T-cell (primary cell): ENCODE measurements at places on chromosomes 12 and 14.

GRCh38 chr14:96225745-96226151 lies 21.1 kb downstream of the BDKRB2 start:
- no peak for DNase-seq

DNA sequence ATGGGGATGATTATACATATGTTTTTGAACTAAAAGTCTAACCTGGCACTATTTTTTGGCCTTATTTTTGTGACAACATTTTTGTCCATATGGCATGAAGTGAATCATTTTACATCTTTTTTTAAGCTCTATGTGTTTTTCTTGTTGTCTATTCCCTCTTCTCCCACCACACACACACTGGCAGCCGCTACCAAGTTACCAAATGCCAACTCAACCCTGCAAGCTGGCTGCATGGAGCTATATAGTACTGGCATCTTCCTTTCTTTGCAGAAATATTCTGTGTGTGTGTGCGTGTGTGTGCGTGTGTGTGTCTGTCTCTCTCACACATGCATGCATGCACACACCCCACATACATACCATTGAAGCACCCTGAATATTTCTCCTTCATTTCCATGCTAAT lies 278.9 kb upstream of the SOX5 start:
- no peak for DNase-seq

DNA sequence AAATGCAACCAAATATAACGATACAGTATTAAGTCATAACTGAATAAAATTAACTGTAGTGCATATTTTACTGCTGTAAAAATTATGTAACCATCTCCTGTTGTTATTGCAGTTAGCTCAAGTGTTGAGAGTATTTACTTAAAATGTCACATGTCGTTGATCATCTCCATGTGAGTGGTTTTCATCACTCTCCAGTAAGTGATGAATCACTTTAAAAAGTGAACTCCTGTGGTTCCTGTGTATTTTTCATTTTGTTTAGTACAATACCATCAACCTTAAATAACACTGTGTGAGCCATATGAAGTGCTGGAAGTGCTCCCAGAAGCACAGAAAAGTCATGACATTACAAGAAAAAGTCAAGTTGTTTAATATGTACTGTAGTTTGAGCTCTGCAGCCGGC lies 104.7 kb upstream of the SLCO1B1 start:
- DNase-seq: no peak

DNA sequence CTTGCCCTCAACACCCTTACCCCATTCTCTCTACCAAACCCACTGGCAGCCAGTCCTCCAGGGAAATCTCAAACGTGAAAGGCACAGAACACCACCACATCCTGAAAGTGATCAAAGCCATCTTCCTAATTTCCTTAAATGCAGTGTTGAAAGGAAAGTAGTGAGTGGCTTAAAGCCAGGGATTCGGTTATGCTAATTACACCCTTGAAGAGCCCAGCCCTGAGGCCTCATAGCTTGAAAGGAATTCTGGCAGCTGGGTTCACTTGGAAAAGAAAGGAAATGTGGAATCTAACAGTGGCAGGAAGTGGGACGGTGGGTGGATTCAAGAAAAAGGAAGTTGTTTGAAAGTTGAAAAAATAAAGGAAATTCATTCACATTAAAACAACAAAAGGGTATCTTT lies 73.0 kb upstream of the FICD start:
- no peak for DNase-seq

DNA sequence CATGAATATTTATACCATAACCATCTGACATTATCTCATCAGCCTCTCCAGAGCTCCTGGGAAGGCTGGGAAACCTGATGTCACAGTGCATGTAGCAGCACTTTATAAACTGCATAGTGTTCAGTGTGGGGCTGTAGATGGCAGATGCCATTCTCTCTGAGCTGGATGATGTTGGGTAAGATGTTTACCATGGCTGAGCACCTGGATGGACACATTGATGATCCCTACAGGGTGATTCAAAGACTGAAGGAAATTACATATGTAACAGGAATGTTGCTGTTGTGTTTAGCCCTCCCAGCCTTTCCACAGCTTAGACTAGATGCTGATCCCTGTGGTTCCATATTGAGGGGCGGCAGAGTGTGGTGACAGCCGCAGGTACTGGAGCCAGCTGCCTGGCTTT lies 37.4 kb downstream of the IFT43 start:
- no peak for DNase-seq

DNA sequence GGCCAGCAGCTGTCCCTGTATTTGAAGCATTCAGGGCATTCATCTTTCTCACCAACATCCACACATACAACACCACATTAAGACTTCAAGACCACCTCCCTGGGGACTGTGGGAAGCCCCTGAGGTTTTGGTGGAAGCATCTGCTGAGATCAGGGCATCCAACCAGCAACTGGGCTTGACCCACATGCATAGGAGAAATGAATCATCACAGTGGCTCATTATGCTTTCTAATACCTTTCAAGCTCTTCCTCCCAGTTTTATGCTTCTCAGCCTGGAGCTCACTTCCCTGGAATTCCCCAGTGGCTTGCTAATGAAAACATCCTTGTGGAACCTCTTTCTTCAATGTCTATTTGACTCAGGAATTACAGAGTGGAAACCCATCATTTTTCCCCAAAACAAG lies 21.4 kb upstream of the CMKLR1 start:
- no peak for DNase-seq

GRCh38 chr14:86015941-86016340 lies 486.0 kb downstream of the FLRT2 start:
- no peak for DNase-seq

- no peak for DNase-seq
Observed at GRCh38 chr14:74977164-74977900, 21.9 kb upstream of the PGF start.

DNA sequence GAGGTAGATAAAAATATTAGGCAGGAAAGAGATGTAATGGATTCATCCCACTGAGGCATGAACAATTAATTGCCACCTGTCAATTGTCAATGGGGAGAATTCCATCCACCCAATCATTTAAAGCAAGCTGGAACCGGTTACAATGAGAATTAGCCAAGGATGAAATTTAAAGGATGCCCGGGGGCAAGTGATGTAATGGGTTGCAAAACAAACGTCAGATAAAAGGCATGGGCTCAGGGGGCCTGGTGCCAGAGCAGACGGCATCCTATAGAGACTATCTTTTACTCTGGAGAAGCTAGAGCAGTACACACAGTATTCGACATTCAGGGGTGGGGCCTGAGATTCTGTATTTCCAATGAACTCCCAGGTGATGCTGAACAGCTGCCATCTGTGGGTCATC lies 80.5 kb upstream of the ZFP36L1 start:
- no peak for DNase-seq

DNA sequence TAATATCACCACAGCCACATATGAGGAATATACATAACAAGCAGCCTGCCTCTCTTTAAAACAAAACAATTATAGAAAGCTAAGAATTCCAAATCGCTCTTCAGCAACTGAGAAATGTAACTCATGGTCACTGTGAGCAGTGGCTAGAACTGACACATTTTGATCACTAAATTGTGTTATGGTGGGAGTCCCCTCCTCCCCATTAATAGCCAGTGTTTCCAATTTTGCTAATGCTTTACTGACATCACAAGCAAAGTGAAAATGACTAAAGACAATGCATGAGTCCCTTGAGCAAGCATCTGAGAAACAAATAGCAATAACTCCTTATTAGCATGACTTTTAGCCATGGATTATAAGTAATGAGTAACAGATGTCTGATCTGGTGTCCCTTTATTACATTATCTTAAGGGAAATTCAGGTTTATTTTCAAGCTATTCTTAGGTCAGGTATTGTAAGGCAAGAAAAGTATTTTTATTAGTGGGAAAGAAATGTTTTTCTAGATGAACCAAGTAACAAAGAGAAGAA lies 148.3 kb downstream of the KCNH5 start:
- DNase-seq: no peak

- peak; percentile 75 for DNase-seq
Observed at GRCh38 chr14:75514673-75515628, 7.3 kb upstream of the BATF start.

- no peak for DNase-seq
Observed at GRCh38 chr12:105476616-105477015, 146.1 kb downstream of the C12orf75 start.

GRCh38 chr14:63652406-63652805 lies 10.7 kb upstream of the WDR89 start:
- DNase-seq: no peak

DNA sequence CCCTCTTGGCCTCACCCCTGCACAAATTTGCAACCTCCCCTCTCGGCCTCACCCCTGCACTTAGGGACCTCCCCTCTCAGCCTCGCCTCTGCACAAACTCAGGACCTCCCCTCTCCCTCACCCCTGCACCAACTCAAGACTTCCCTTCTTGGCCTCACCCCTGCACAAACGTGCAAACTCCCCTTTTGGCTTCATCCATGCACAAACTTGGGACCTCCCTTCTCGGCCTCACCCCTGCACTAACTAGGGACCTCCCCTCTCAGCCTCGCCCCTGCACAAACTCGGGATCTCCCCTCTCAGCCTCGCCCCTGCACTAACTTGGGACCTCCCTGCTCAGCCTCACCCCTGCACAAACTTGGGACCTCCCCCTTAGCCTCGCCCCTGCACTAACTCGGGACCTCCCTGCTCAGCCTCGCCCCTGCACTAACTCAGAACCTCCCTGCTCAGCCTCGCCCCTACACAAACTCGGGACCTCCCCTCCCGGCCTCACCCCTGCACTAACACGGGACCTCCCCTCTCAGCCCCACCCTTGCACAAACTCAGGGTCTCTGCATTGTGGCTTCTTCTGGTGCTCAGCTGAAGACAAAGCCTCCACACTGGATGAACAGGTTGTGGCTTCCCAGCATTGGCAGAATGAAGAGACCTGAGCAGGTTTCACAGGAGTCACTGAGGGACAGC lies 11.0 kb upstream of the GOLGA3 start:
- no peak for DNase-seq

DNA sequence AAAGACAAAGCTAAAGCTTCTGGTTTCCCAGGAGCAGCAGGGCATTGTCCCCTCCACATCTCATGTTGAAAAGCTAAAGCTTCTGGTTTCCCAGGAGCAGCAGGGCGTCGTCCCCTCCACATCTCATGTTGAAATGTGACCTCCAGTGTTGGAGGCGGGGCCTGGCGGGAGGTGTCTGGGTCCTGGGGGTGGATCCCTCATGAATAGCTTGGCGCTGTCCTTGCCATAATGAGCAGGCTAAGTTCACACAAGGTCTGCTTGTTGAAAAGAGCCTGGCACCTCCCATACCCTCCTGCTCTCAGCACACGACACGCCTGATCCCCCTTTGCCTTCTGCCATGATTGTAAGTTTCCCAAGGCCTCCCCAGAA lies 123.7 kb downstream of the PIWIL1 start:
- no peak for DNase-seq

DNA sequence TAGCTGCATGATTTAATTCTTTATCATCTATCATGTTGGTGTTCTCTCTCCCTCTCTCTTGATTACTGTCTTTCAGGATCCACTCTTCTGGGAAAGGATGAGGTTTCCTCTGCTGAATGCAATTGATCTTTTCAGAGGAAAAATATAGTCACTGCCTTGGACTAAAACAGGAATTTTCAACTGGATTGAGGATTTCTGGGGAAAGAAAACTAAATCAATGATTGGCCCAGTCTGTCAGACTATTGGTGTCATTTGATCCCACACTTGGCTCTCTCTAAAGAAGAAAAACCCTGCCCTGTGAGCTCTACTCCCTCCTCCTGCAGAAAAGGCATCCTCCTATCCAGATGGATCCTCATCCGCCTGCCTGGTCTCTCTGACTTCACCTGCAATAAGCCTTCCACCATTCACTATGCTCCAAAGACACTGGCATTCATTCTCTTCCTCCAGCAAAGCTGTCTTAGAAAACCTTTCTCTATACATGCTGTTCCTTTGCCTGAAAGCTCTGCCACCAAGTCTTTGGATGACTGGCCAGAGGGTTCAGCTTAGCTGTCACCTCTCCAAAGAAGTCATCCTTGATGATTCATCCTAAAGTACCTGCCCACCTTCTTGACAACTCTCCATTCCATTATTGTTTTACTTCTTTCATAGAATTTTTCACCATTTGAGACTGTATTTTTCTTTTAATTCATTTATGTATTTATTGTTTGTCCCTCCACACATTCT lies 127.7 kb upstream of the CAND1 start:
- no peak for DNase-seq

- DNase-seq: no peak
Observed at GRCh38 chr12:125983784-125984500, 918.7 kb downstream of the AACS start.

- DNase-seq: no peak
Observed at GRCh38 chr14:52240623-52241022, 26.9 kb upstream of the PTGDR start.

GRCh38 chr14:75433631-75434071 lies 5.8 kb downstream of the JDP2 start:
- no peak for DNase-seq

GRCh38 chr12:88816201-88816600 lies 235.9 kb upstream of the KITLG start:
- DNase-seq: no peak

- no peak for DNase-seq
Observed at GRCh38 chr12:5588176-5588575, 156.3 kb downstream of the NTF3 start.

GRCh38 chr14:32224737-32225377 lies 21.8 kb upstream of the RNU6-8 start:
- no peak for DNase-seq

GRCh38 chr12:50926415-50926814 lies 25.9 kb upstream of the HIGD1C start:
- no peak for DNase-seq

GRCh38 chr12:91786499-91787272 lies 359.0 kb downstream of the BTG1 start:
- DNase-seq: no peak

DNA sequence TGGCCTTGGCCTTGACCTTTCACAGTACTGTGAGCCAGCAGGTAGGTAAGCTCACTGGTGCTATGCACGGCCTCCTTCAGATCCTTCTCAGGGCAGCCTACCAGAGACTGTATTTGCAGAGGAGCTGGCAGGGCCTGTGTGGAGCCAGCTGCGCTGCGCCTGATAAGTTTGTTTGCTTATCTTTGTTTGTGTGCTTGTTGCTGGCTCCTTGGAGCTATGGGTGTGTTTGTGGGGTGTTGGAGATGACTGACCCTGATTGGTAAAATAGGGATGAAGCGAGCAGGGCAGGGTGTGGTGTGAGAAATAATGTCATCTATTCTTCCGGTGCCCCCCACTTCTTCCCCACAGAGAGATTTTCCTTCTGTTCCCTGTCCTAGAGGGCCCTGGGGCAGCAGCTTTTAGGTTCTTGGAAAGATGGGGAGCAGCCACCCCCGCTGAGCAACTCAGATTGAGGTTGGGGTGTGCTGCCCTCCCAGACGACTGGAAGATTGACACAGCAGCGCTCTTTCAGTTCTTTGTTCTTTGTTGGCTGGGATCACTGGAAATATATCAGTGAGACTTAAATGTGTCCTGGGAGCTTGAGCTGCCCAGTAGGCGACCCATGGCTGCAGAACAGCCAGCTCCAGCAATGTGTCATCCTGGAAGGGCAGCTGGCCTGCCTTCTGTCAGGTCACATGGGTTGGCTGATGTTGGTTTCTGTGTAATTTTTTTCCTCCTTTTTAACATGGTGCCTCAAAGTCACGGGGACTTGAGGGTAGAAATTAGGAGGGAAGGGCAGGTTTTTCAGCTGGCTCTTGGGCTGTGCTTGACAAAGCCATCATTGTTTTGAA lies 19.6 kb downstream of the MLXIP start:
- no peak for DNase-seq

GRCh38 chr14:100045642-100046344 lies 19.4 kb upstream of the EVL start:
- no peak for DNase-seq

- DNase-seq: no peak
Observed at GRCh38 chr14:33297565-33297964, 358.9 kb downstream of the NPAS3 start.

GRCh38 chr14:32823706-32824105 lies 115.0 kb upstream of the NPAS3 start:
- no peak for DNase-seq
